ENCODE measurements at places on chromosomes 4 and X.

- peak; percentile 81 for DNase-seq
Measured at GRCh38 chr4:27154706-27155105, 294.1 kb downstream of the STIM2 start.

GRCh38 chrX:129540722-129541184 is 694 bp downstream of the OCRL start:
- no peak for DNase-seq

- no peak for DNase-seq
Measured at GRCh38 chrX:110133735-110134370, 130.9 kb downstream of the TMEM164 start.

DNA sequence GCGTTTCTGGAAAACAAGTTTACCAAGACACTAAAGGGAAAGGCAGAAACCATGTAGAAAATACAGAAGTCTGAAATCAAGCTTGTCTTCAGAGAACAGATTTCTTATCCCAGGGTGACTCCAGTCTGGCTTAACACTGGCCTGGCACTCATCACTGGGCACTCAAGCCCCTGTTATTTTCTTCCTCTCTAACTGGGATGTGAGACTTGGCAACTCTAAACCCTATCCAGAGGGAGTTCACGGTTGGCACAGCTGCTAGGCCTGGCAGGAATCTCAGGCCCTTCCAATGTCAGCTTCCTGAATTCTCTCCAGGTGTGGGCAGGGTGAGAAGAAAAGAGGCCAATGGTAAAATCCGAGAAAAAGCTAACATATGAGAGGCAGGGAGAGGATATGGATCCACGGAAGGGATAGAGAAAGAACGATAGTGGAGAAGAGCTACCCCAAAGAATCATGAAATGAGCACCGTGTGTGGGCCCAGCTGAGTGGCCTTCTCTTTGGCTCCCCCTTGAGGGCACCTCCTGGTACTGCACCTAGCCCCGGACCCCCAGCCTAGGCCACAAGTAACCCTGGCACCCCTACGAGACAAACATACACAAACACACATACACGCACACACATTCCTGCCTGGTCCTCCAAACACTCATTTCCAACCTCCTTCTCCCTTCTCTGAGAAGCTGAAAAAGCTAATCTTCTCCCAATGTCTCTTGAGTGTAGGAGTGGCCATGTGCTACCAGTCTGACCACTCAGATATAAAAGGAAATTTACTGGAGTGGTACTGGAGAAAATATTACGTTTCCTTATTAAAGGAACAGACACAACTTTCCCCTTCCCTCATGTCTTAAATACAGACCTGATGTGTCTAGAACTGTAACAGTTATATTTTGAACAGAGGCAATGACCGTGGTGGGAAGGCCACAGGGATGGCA is 16.6 kb upstream of the PTCHD1 start:
- DNase-seq, result no peak

DNA sequence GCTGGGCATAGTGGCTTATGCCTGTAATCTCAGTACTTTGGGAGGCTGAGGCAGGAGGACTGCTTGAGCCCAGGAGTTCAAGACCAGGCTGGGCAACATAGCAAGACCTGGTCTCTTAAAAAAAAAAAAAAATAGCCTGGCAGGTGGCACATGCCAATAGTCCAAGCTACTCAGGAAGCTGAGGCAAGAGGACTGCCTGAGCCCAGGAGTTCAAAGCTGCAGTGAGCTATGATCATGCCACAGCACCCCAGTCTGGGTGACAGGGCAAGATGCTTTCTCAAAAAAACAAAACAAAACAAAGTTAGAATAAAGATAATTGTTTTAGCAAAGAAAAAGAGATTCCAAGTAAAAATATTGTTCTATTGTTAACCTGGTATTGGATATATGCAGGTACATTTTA is 75.0 kb downstream of the LRBA start:
- DNase-seq, result no peak

- DNase-seq, result no peak
Measured at GRCh38 chr4:142044271-142044670, 407.9 kb downstream of the IL15 start.

DNA sequence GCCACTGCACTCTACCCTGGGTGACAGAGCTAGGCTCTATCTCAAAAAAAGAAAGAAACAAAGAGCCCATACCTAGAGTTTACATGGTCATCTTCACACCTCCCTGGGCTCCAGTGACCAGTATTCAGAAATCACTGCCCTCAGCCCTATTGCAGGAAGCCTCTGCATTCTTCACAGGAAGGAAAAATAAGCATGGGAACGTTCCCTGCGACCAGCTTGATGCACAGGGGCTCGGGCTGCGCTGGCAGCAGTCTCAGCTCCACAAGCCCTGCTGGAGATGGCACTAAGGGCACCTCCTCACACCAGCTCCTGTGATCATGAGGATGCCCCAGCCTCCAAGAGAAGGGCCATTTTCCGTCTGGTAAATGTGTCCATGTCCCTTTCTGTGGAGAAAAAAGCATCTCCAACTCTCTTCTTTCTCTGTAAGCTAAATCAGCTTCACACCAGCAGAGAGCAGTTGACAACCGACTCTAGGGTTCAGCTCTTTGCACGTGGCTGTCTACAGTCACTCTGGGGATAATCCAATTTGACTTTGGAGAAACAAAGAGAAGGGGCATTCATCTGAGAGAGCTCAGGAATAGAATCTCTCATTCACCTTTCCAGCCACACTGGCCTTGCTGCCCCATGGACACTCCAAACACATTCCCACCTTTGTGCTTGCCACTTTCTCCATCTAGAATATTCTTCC is 33.1 kb downstream of the LDB2 start:
- DNase-seq, result no peak

DNA sequence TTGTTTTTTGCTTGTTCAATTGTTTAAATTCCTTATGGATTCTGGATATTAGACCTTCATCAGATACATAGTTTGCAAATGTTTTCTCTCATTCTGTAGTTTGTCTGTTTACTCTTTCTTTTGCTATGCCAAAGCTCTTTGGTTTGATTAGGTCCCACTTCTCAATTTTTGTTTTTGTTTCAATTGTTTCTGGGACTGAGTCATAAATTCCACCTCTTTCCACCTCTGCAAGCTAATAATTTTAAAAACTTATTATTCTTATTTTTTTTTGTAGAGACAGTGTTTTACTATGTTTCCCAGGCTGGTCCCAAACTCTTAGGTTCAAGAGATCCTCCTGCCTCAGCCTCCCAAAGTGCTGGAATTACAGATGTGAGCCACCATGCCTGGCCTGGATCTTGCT is 226.8 kb upstream of the GPRIN3 start:
- DNase-seq, result no peak

DNA sequence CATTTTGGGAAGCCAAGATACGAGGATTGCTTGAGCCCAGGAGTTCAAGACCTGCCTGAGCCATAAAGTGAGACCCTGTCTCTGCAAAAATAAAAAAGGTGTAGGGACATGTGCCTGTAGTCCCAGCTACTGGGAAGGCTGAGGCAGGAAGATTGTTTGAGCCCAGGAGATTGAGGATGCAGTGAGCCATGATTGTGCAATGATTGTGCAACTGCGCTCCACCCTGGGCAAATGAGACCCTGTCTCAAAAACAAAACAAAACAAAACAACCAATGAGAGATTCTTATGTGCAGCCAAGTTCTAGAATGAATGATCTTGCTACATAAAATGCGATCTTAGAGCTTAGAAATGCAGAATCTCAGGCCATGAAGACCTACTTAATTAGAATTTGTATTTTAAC is 22.5 kb downstream of the SLC9B2 start:
- no peak for DNase-seq

DNA sequence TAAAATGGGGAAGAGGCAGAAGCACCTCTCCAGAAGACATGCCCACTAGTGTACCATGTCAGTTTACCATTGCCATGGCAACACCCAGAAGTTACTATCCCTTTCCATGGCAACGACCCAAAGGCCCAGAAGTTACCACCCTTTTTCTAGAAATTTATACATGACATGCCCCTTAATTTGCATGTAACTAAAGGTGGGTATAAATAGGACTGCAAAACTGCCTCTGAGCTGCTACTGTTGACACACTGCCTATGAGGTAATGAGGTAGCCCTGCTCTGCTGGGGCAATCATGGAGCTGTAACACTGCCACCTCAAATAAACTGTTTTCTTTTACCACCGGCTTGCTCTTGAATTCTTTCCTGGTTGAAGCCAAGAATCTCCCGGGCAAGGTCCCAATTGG is 13.9 kb upstream of the BEX4 start:
- DNase-seq, result no peak

- DNase-seq, result no peak
Measured at GRCh38 chr4:38411981-38412536, 251.9 kb upstream of the KLF3 start.

- DNase-seq, result no peak
Measured at GRCh38 chr4:67892253-67892652, 8.5 kb upstream of the TMPRSS11D start.

DNA sequence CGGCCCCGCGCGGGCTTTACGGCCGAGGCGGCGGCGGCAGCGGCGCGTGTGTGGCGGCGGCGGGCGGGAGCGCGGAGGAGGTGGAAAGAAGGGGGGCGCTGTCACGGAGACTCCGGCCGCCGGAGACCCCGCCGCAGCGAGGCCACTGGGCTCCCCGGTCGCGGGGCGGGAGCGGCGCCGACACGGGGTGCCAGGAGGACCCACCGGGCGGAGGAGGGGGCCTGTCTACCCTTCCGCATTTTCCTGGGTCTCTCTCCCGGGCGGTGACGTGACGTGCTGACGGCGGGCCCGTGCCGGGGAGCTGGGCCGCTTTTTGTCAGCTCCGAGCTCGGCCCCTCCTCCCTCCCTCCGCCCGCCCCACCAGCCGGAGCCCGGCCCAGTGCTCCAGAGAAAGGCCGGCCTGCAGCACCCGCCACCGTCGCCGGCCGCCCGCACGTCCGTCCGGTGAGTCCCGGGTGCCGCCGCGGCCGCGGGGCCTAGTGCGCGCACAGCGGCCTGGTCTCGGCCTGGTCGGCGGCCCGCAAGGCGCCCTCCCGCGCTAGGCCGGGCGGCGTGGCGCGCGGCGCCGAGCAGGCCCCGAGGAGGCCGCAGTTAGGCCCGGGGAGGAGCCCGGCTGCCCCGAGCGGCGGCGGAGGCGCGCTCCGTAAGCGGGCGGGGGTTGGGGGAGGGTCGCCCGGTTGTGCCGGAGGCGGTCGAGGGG is at the start of gene ZFX:
TSS of gene ZFX (plus strand) at position 379 of the 700 bp plus-strand sequence. CDS start 23,014 bp downstream, outside the sequence.
- DNase-seq, result no peak

- DNase-seq, result no peak
Measured at GRCh38 chrX:41421071-41421729, 25.9 kb upstream of the NYX start.

- DNase-seq, result no peak
Measured at GRCh38 chr4:90792696-90793095, 665.5 kb downstream of the CCSER1 start.
